ENCODE measurements at places on chromosomes 2 and 18.

GRCh38 chr2:239704737-239705136, 303.9 kb upstream of the HDAC4 start:
- no peak for DNase-seq

GRCh38 chr2:147172493-147173188, 672.2 kb upstream of the ACVR2A start:
- DNase-seq = no peak

DNA sequence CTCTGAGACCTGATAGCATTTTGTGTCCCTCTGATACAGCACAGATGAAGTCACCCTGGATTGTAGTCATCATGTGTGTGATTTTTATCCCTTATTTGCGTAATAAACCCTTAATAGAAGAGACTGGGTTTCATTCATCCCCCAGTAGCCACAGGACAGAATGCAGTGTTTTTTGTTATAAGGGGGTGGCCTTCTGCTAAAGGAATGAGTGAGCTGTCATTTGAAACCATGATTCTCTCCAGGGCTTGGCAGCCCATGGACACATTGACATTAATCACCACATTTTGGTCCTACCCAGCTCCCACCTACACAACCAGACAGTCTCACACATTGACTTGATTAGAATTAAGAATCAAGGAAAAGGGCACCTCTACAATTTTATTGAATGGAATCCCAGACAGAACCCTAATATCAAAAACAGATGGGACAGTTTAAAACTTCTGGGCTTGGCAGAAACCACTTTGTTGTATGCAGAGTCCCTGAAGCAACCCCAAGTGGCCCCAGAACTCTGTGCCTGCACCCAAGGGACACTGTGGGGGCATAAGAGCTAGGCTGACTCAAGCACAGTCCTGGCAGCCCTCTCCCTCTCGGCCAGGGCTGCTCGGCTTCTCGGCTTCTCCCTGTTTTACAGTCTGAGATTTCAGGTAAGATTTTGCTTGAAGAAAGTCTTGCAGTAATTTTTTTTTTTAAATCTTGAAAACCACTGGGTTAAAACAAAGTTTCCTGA, 254.0 kb upstream of the SLC14A2 start:
- DNase-seq = no peak

DNA sequence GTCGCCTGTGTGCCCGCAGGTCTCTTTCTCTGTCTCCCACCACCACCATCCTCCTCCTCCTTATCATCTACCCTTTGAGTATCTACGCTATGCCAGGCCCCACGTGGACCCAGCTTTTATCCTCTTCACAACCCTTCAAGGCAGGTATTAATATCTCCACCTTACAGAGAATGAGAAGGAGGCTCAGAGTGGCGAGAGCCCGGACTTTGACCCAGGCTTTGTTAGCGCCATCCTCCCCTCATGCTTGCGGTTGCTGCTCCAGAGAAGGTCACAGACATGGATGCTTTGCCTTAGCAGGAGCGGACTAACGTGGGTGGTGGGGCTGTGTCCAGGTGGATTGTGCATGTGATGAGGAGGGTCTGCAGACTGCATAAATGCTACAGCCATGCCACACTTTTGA, 119.8 kb downstream of the CELF4 start:
- DNase-seq = no peak

- DNase-seq = no peak
Observed at GRCh38 chr2:125560855-125561254, 1095.1 kb upstream of the GYPC start.

- DNase-seq = no peak
Observed at GRCh38 chr2:199136681-199137080, 321.1 kb downstream of the SATB2 start.

DNA sequence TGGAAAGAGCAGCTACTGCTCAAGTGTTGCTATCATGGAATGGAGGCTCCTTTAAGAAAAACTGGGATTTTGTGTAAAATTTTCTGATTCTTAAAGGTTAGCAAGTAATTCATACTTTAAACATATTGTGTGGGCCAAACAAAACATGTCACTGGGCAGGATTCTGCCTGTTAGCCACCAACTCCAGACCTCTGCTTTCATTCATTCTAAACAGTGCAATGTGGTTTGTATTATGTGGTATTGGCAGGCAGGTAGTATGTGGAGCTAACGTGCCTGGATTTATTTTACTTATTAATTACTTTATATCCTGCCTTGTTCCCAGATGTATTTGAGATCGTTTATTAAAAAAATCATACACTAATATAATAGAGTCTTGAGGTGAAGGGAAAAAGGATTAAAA, 1521.3 kb upstream of the ACVR2A start:
- DNase-seq = no peak

DNA sequence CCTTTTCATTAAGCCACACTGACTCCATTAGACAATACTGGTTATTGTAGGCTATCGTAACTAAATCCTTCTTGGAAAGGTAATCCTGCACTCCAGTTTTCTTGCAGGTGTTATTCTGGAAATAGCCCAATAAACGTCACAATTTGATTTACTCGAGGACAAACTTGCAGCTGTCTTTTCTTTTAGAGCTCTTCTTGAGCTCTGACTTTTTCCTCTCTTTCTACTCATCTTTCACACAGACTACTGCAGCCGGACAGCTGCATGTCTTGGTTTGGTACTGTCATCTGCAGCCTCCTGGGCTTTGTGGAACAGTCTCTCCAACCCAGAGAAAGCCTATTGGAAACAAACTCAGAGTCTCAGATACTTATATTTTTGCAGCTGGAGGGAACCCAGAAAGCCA, 23.0 kb upstream of the MSGN1 start:
- no peak for DNase-seq

GRCh38 chr2:199989822-199990221, 34.4 kb downstream of the MAIP1 start:
- DNase-seq = no peak

DNA sequence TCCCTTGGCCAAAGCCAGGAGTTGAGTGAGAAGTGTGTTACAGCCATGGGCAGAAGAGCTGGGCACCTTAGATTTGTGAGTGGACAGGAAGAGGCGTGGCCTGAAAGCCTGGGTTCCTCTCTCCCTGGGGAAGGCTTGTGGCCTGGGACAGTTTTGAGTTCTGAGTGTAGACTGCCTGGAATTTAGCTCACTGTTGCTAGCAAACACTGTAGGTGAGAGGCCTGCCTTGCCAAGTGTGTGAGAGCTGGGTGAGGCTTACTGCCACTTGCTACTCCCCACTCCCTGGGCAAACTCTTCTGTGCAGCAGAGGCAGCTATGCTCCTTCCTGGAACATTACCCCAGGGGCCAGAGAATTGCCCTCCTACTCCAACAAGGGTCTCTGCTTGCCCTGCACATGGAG, 150.0 kb upstream of the GALNT5 start:
- no peak for DNase-seq

DNA sequence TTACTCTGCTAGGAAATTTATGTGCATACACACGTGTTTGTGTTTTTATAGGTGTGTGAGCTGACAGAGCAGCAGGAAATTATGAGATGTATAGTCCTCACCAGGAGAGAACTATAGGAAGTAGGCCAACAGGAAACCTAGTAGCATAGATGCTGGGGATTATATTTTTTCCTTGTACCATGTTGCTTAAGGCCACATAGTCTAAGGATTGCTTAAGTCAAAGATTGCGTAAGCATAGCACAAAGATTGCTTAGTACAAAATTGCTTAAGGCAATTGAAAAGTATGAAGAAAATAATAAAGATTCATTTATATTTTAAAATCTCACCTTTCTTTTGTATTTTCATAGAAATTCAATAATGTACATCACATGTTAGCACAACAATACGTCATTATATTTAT, 18.7 kb upstream of the CCDC102B start:
- DNase-seq = no peak

GRCh38 chr2:220127876-220128275, 500.4 kb downstream of the SLC4A3 start:
- no peak for DNase-seq

GRCh38 chr18:73923866-73924265, 223.8 kb downstream of the FBXO15 start:
- DNase-seq = no peak

DNA sequence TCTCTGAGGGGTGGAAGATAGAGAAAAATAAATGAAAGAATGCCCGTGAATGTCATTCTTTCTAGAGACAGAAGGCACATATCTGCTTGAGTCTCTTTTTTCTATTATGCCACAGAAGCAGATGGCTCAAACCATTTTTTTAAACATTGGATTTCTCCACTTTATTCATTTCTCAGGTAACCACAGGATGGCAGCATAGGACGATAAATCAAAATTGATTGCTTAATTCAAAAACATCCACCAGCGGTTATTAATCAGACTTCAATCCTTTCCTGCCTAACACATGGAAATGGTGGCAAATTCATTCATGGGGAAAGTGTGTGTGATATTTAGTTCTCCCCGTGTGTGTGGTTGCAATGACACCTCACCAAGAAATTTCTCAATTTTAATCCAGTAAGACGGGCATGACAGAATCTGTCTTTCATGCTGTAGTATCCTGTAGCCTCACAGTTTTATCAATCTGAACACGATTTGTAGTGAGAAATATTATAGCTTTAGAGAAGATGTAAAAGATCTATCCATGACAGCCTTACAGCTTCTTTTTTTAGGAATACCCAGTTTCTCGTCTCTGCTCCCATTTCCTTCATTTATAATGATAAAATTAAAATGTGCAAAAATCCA, 72.2 kb downstream of the DSC3 start:
- no peak for DNase-seq

- DNase-seq = no peak
Observed at GRCh38 chr2:216215658-216216390, 106.7 kb downstream of the XRCC5 start.

DNA sequence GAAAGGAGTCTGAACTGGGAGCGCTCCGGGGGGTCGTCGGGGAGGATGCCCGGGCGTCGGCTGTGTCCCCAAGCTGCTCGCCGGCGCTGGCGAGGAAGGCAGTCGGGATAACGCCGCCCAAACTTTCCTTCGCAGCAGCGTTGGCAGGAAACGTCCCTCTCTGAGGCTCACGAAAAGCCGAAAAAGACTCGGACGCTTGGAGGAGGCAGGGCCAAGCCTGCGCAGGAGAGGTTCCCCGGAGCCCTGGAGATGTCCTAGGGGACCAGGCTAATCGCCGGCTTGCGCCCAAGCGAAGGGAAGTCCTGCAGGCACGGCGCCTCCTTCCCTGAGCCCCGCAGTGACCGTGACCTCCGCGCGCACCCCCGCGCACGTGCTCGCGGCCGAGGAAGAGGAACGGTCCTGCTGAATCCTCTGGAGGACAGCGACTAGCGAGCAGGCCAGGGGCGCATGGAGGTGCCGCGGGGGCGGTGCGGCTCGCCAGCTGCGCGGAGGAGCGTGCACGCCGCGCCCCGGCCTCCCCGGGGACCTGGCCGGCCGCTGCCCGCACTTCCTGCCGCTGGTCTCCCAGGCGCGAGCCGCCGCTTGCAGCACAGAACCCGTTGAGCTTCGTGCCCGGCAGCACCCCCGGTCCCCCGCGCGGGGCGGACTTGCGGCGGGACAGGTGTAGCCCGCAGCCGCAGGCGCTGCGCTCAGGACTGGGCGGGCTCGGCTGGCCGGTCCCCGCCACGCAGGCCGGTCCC, at the start of gene SH3RF3:
SH3RF3 (plus strand) TSS at position 590 of the 740 bp plus-strand sequence.
- DNase-seq = no peak

DNA sequence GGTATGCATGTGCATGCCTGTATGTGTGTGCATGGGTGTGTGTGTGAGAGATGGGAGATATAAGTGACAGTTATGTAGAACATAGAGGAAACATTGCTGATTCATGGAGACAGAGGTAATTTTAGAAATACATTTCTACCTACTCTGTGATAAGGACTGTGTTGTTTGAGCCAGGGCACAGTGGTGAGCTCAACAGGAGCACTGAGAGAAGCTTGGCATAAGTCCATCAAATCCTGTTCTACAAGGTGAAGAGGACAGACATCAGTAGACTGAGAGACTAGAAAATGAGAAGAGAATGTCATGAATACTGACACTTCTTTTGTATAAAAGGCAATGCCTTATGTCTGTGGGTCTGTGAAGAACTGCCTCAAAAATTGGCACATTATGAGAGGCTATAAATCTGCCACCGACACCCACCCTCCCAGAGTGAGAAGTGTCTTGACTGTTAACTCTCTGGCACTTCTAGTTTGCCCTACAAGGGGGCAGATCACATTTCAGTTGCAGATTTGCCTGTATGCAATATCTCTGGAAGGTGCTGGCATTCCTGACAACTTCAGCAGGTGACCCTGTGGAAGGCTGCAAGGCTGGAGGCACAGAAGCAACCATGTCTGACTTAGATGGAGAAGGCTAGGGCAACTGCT, 962.3 kb upstream of the NRXN1 start:
- no peak for DNase-seq

- no peak for DNase-seq
Observed at GRCh38 chr18:37361335-37362157, 204.1 kb downstream of the CELF4 start.

DNA sequence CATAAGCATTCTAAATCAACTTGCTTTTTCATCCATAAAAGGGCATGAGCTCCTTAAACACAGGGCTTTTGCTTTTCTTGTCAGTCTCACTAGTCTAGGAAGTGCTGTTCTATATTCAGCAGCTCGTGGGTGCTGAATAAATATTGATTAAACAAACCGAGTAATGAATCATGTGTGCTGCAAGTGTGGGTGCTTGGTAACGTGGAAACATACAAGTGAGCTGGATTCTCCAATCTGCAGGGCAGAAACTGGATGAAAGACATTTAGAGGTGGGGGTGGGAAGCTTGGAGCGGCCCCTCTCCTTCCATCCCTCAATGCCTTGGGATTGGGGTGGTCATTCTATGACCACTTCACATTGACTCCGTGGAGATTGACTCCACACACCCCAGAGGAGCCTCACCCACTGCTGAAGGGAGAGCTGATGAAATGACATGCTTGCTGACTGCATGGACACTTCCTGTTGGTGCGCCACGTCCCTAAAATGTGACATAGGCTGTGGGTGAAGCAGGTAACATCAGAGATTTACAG, 114.6 kb downstream of the DOCK10 start:
- no peak for DNase-seq

DNA sequence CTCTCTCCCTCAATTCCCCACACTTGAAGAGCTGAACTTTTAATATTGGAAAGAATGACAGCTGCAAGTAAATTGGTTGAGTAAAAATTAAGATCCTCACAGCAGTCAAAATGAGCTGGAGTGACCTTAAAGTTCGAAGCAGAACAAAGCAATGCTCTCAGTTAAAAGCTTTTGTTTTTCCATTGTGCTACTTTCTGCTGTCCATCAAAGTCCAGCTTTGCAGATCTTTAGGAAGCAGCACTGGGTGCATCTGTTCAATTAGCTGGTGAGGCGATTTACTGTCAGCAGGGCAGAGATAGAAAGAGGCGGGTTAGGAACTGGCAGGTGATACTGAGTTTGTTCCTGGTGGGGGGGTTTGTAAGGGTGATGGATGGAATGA, 834.8 kb downstream of the CPS1 start:
- no peak for DNase-seq

DNA sequence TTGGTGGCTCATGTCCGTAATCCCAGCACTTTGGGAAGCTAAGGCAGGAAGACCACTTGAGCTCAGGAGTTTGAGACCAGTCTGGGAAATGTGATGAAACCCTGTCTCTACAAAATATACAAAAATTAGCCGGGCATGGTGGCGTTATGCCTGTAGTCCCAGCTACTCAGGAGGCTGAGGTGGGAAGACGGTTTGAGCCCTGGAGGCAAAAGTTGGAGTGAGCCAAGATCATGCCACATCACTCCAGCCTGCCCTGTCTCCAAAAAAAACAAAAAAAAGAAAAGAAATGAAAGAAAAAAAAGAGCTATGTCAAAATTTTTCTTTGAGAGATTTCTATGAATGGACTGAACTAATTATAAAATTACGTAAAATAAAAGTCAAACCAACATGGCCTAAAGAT, 34.7 kb downstream of the ROCK2 start:
- DNase-seq = no peak

- no peak for DNase-seq
Observed at GRCh38 chr2:19632403-19632991, 269.3 kb downstream of the TTC32 start.

Data from activated naive CD8-positive, alpha-beta T cell treated with anti-CD3 and anti-CD28 coated beads, Interleukin-2, amount 50 U/mL, for 16 hours (primary cell).